ENCODE measurements at places on chromosomes 12 and 14. TPM values are rescaled to one million over a fixed set of nuclear protein-coding genes. Genes with fewer than 3 reads are reported as not detected.
A peak's percentile ranks its signal among the peaks of the same experiment; 100 is the strongest.

The USP5 gene
- 73.6 TPM for total RNA-seq

The PROX2 gene
- total RNA-seq, result not detected

GRCh38 chr12:26750531-26751175, 82.3 kb downstream of the ITPR2 start:
- DNase-seq, result no peak

- no peak for DNase-seq
Observed at GRCh38 chr14:56324856-56325699, 206.9 kb downstream of the PELI2 start.

- DNase-seq, result no peak
Observed at GRCh38 chr12:42372154-42372791, 46.3 kb downstream of the PPHLN1 start.

DNA sequence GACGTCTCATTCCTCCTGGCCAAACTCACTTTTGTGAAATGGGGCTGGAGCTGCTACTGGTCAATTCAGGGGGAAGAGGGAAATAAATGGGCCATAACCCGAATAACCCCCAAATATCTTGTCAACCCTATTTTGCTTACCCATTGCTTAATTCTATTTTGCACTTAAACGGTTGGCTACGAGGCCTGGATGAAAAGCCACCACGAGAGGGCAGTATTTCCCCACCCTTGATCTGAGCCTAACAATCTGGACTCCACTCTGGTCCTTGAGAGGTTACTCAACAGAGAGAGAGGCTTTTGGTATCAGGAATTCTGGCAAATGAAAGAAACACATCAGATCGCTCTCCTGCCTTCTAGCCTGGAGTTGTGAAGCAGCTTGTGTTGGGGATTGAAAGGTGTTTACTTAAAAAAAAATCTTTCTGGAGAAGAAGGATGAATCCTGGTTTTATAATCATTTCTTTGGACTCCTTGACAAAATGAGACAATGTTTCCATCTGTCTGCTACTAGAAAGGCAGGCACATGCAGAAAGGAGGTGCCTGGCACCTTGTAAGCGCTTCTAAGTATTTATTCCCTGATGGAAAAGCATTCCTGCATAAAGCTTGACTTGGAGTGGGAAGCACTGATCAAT, 22.4 kb upstream of the FBXO21 start:
- DNase-seq, result peak; percentile 53

The IL31 gene
- not detected for total RNA-seq

- no peak for DNase-seq
Observed at GRCh38 chr12:80313209-80313608, 130.8 kb upstream of the PTPRQ start.

The DDN gene
- total RNA-seq, result 1.4 TPM

GRCh38 chr12:131250028-131250950, 296.6 kb downstream of the ADGRD1 start:
- DNase-seq, result no peak

Measured in left ventricle myocardium inferior (tissue), 1 donor.